Activated T-helper 1 cell treated with Interleukin-2 at 50 U/mL for 16 hours (primary cell): ENCODE measurements at places on chromosomes 7 and 10.

DNA sequence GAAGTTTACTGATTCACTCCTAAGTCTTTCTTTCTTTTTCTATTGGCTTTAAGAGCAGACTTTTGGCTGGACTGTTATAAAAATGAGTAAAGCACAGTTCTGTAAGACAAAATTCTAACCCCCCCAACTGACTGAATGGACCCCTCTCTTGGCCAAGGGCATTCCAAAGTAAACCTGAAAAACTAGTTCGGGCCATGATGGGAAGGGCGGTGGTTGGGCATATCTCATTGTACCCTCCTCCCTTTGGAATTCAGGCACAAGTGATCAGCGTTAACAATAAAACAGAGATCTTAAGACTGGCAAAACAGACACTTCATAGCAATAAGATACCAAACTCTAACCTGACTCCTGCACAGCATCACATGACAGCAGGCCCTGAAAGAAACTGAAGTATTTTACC is 6.1 kb upstream of the KIF20B start:
- DNase-seq = no peak

GRCh38 chr7:33044986-33045385 is 17.6 kb downstream of the NT5C3A start:
- no peak for DNase-seq

GRCh38 chr7:35446091-35446490 is 192.2 kb upstream of the TBX20 start:
- DNase-seq = no peak

GRCh38 chr10:82674036-82674435 is 799.0 kb downstream of the NRG3 start:
- no peak for DNase-seq

DNA sequence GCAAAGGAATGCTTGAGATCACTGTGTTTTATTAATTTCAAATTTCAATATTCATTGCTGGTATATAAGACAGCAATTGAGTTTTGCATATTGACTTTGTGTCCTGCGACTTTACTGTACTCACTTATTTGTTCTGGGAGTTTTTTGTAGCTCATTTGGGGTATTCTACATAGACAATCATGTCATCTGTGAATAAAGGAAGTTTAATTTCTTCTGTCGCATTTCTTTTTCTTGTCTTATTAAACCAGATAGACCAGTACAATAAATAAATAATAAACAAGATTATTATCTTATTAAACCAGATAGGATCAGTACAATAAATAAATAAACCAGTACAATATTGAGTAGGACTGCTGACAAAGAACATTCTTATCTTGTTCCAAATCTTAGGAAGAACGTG is 448.2 kb downstream of the RPS24 start:
- no peak for DNase-seq

GRCh38 chr7:89914711-89915110 is 239.6 kb upstream of the STEAP1 start:
- no peak for DNase-seq

DNA sequence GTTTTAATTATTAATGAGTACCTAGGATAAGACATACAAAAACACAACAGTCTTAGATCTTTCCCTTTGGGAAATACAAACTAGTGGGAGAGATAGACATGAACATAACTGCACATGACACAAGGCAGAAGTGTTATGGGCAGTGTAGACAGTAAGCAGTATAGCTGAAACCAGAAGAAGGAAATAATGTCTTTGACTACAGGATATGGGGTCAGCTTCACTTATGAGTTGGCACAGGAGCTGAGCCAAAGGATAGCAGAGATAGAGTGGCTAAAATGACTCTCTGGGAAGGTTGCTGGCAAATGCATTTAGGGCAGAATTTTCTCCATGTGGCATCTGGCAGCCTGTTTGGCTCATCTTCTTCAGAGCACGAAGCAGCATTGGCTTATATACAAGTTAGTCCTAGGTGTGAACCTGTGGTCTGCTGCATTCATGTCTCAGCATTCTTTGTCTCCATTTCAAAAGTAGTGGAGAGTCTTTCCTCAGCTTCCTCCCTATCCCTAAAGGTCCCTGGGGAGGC is 60.3 kb upstream of the FEZF1 start:
- DNase-seq = no peak

DNA sequence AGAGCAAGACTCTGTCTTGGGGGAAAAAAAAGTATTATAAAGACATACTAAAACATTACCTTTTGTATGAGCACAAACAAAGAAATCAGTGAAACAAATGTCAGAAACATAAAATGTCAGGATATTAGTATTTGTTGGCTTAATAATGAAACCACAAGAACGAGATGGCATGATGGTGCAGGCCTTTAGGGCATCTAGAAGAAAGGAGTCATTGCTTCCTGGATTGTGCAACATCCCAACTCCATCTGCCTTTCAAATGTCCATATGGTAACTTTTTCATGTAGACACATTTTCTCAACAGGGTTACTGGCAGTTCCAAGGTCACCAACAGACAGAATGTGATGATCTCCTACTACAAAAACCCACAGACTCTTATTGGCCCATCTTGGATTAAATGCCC is 96.6 kb downstream of the ZNF248 start:
- DNase-seq = no peak

- no peak for DNase-seq
These were observed 287.5 kb upstream of the PODXL start for GRCh38 chr7:131843898-131844331.

DNA sequence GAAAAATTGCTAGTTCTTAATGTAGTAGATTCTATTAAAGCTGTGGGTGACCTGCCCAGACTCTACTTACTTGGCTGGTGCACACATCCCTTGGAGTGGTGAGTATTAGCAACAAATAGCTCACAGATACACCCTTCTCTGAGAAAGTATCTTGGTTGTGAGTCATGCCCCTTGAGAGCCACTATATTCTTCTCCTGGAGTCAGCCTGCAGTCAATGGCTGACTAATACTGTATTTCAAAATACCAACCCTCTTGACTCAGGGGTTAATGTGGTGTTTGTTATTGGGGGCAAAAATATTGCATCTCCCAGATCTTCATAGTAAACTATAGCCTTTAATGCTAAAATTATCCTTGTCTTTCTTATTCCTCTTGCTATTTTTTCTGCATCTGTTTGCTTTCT is 354.9 kb downstream of the BMPER start:
- DNase-seq = no peak

DNA sequence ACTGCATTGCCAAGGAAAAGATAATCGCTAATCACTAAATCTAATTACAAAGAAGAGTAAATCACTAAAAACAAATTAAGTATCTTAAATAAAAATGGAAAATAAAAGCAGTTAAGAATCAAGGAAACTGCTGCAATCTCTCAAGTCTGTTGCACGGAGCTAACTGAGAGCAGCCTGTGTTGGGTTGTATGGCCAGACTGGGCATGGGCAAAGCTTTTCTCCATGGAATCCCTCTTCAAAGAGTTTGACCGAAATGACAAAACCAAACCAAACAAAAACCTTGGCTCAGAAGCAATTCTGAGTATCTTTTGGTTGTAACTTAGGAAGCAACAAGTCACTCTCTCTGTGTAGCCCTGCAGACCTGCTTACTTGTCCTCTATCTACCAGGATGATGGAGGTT is 78.8 kb downstream of the CELF2 start:
- DNase-seq = no peak

- no peak for DNase-seq
These were observed 23.4 kb upstream of the DMTF1 start for GRCh38 chr7:87128861-87129267.

GRCh38 chr7:144738146-144738545 is 97.7 kb downstream of the TPK1 start:
- no peak for DNase-seq

DNA sequence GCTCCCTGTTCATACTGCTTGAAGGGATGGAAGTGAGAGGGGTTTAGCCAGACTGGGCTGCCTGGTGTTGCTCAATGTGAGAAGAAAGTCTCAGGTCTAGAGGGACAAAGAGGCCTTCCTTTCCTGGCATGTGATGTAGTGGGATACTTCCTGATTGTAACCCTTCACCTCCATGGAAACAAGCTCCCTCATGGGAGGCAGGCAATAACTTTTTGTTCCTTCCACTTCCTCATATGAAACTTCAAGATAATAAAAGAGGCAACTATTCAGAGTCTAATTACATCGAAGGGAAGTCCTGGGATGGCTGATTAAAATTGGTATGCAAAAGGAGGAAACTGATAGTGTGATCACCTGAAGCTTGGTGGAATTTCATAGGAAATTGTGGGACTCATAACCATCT is 84.1 kb upstream of the ETV1 start:
- DNase-seq = no peak

DNA sequence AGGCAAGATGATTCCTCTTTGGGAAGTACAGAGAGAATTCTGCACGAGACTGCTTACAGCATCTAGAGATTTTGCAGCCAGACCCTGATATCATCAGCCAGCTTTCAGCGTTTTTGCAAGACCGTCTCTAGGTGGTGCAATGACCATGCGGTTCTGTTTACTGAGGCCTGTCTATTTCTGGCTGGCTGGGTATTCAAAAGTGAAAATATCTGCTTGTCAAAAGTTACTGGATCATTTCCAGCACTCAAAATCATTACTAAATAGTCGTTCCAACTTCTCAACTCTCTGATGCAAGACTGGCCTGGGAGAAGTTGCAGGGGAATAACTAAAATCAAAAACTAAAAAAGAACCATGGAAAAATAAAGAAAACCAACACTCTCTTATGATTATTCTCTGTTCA is 240.1 kb downstream of the ELMO1 start:
- no peak for DNase-seq

DNA sequence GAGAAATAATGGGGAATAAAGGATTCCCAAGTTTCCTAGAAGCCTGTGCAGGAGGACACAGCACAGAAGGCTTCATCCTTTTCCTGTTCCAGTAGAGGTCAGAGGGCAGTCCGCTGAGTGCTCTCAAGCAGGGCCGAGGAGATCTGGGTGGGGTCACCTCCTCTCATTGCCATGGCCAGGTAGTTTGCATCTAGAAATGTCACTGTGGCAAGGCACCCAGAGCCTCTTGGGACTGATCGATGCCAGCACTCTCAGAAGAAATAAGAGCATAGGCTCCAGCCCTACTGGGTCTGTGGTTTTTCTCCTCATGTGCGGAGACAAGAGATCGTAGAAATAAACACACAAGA is 7.9 kb downstream of the NUB1 start:
- no peak for DNase-seq

GRCh38 chr7:92768501-92769393 is 67.6 kb downstream of the CDK6 start:
- no peak for DNase-seq

DNA sequence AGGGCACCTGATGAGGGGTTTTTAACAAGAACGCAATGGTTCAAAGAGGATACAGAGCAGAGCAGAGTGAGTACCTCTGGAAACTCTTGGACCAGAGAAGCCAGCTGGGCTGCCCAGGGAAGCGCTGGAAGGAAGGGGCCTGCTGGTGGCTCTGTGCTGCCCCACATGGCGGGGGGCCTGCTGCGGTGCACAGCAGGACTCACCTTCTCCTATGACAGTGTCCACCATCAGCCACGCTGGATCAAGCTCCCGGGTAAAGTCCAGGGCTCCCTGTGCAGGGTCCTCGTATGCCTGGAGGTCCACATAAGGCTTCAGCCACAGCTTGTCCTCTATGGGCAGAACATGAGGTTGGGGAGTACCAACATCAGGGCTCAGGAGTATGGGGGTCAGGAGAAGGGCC is 12.5 kb downstream of the EPHA1 start:
- no peak for DNase-seq

GRCh38 chr10:123995461-123996131 is 97.8 kb downstream of the CHST15 start:
- no peak for DNase-seq

- DNase-seq = no peak
These were observed 462.8 kb downstream of the GALNT17 start for GRCh38 chr7:71594736-71595135.

- DNase-seq = no peak
These were observed 21.4 kb downstream of the STAMBPL1 start for GRCh38 chr10:88901206-88901983.

DNA sequence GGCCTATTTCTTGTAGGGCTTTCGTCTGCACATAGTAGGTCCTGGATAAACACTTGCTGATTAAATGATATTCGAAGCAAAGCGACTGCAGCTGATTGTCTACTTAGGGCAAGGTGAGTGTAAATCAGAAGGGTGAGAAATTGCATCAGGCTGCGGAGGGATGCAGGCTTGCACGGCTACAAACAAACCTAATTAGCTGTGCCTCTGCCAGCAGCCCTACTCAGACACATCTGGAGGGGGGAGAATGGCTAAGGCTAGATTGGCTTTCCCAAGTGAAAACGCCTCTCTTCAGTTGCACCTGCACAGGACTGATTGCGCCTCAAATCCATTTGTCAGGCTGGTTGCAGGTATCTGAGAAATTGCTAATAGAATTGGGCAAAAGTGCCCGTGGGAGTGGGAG is 247.5 kb downstream of the DPP6 start:
- no peak for DNase-seq

- DNase-seq = no peak
These were observed 220.0 kb downstream of the FAM107B start for GRCh38 chr10:14554491-14555205.

DNA sequence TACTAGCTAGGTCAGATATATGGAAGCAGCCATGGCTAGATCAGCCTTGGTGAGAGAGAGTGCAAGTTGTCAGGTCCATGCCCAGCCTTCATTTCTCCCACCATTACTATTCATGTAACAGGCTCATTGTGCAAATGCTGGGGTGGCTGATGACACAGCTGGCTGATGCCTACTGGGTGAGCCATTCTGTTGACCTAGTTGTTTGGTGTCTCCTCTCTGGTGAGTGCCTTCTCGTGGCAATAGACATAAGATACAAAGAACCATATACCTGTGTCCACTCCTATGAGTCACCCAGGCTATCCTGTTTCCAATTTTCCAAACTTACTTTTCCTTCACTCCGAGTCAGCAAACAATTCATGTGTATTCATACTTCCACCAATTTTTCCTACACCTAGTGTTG is 46.0 kb downstream of the ZNF25 start:
- DNase-seq = no peak

DNA sequence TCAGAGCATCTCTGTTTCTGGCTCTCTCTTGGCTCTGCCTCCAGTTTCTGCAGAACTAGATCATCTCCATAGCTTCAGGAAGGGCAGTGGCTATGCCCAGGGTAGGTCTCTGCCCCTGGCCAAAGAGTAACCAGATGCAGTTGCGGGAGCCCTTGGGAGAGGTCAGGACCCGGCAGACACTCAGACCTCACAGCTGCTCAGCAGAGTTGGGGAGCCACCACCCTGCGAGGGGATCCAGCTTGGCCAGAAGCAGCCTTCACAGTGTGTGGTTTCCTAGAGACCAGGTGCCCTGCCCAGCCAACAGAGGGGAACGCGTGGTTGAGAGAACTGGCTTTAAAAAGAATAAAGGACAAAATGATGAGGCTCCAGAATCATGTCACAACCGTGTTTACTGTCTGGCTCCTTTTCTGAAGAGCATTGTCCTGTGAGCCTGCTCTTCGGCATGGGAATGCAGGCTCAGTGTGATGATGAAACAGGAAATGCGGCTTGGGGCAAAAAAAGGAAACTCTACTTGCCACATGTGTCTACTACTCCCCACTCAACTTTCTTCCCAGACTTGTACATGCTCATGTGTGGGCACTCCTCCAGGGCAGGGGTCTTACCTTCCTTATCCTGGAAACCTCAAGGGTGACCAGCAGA is 243.1 kb downstream of the INHBA start:
- no peak for DNase-seq
